ENCODE measurements at places on chromosomes 1 and 21. TPM values are rescaled to one million over a fixed set of nuclear protein-coding genes. Genes with fewer than 3 reads are reported as not detected.

- no peak for DNase-seq
These were observed 22.5 kb upstream of the PTGFRN start for GRCh38 chr1:116887212-116887611.

DNA sequence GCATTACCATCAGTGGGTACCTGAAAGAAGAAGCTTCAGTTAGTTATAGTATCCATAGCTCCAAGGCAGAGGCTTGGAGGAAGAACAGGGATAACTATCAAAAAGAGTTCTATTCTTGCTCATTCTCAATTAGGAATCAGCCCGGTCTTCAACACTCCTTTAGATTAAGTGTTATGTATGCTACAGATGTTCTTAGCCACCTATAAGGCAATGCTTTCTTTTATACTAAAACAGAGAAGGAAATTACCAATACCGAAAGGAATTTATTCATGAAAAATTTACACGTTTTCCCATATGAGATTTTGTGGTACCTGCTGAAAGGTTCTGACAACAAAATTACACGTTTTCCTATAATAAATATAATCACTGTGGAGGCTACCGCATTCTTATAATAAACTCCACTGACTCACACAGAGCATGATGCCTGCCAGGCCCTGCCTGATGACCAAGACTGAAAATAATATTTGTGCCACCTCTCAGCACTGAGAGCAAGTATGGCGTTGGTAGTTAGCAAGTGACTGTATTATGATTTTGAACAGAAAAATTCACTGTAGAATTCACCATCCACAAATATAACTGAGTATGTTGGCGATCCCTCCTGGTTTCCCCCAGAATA lies 58.3 kb downstream of the APP start:
- no peak for DNase-seq

- no peak for DNase-seq
These were observed 60.8 kb downstream of the NDUFS5 start for GRCh38 chr1:39086865-39087409.

GRCh38 chr1:94039514-94039870 lies 81.5 kb downstream of the ABCA4 start:
- DNase-seq = no peak

GRCh38 chr1:204177133-204177532 lies 11.0 kb upstream of the REN start:
- DNase-seq = no peak

DNA sequence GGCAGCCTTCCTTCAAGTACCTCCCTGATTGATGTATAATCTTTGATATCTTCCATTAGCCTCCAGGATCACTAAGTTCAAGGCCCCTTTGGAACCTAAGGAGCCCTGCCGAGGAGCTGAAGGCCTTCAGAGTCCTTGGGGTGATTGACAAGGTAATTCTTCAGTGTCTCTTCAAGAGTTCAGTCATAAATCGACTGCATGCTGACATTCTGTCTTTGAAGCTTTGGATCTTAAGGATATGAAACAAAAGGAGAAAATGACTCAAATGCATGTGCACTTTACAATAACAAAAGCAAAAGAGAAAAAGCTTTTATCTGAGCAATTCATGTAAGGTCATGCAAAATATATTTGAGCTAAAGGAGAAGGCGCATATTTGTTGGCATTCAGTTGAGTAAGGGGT lies 125.3 kb downstream of the RPS6KC1 start:
- DNase-seq = no peak

DNA sequence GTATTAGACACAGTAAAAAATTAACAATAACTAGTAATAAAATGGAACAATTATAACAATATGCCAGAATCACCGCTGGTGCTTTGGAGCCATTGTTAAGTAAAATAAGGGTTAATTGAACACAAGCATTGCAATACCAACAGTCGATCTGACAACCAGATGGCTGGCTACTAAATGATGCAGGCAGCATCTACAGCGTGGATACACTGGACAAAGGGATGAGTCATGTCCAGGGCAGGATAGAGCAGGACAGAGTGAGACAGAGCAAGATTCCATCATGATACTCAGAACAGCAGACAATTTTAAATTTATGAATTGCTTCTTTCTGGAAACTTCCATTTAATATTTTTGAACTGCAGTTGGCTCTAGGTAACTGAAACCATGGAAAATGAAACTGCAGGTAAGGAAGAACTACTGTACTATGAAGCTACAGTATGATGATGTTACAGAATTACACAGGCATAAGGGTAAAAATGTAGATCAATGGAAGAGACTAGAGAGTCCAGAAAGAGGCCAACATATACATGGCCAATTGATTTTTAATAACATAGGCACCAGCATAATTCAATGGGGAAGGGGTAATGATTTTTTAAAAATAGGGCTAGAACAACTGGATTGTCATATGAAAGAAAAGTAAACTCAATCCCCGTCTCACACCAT lies 168.7 kb downstream of the RRAGC start:
- DNase-seq = no peak

GRCh38 chr1:220828950-220829586 lies 42.4 kb downstream of the MTARC1 start:
- no peak for DNase-seq

The AMY2B gene
- 51.0 TPM for total RNA-seq

The CCDC185 gene
- total RNA-seq = not detected

The SLC2A5 gene
- total RNA-seq = 1.3 TPM

The LYPD8 gene
- not detected for total RNA-seq

The AMY1C gene
- not detected for total RNA-seq

The STPG1 gene
- 2.4 TPM for total RNA-seq

The MFSD2A gene
- 0.95 TPM for total RNA-seq

The CLCC1 gene
- 37.7 TPM for total RNA-seq

The C1QB gene
- 26.3 TPM for total RNA-seq

The OR2L5 gene
- not detected for total RNA-seq

All from urinary bladder (tissue), 4 donors.